ENCODE measurements at places on chromosomes 12 and 14.

DNA sequence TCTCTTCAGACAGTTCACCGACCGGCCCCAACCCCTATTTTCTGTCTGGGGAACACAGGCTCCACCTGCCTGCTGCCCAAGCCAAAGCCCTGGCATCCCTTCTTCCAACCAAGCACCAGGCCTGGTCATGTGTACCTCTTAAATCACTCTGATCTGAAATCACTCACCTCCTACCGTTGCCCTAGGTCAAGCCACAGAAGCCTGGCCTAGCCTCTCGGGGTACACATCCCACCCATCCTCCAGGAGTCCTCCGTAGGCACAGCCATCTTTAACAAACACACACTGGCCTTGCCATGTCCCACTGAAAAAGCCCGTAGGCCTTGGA lies 81.8 kb downstream of the IRF2BPL start:
- DNase-seq = no peak

DNA sequence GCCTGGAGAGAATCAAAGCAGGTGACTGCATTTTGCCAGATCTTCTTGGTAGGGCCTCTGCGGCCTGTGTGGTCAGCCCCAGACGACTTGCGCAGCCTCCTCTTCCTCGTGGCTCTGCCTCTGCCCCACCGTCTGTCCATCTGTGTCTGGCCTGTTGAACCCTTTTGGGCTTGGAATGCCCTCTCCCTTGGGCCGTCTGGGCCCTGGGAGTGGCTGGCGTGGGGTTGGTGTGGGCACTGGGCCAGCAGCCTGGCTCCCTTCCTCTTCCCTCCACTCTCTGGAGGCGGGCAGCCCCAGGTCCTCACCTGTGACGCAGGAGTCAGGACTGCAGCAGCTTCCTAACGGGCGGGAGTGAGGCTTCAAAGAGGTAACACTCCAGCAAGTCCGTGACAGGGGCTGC lies 9.7 kb upstream of the CCDC197 start:
- no peak for DNase-seq

- no peak for DNase-seq
Measured at GRCh38 chr14:100129161-100129589, 30.3 kb downstream of the DEGS2 start.

GRCh38 chr12:1837541-1838204 lies 17.3 kb downstream of the LRTM2 start:
- DNase-seq = no peak

GRCh38 chr12:56808954-56809353 lies 45.8 kb downstream of the HSD17B6 start:
- no peak for DNase-seq

GRCh38 chr14:103362780-103363179 lies 22.4 kb upstream of the MARK3 start:
- no peak for DNase-seq
